Nucleus accumbens (tissue), 56 donors: ENCODE measurements at places on chromosomes 5 and 9.
A peak's percentile ranks its signal among the peaks of the same experiment; 100 is the strongest.

- no peak for DNase-seq
These were observed 111.2 kb downstream of the SV2C start for GRCh38 chr5:76194340-76194739.

- DNase-seq, result no peak
These were observed 53.1 kb downstream of the PDCD1LG2 start for GRCh38 chr9:5563417-5563815.

DNA sequence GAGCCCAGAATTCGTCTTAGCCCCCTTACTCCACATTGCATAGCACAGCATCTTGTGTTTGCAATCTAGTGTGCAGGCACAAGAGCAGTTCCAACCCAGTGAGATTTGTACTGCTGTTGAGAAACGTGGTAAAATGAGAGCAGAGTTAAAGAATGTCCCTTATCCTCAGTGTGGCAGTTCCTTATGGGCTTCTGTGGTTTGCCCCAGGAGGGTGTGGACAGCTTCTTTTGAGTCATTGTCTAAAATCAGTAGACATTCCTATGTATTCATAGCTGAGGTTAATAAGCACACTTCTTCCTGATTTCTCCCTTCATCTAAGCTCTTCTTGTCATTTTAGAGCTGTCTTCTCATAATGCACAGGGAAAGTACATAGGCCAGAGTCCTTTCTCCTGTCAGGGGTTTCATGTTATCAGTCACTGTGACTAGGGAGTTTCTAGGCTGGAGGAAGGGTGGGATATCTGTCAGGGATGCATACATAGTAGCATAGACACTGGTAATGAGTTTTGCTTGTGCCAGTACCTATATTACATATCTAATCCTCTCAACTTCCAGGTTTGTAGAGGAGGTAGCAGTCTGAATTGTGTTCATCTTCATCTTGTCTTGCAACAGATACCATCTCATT lies 2.0 kb upstream of the CAVIN4 start:
- DNase-seq, result no peak

DNA sequence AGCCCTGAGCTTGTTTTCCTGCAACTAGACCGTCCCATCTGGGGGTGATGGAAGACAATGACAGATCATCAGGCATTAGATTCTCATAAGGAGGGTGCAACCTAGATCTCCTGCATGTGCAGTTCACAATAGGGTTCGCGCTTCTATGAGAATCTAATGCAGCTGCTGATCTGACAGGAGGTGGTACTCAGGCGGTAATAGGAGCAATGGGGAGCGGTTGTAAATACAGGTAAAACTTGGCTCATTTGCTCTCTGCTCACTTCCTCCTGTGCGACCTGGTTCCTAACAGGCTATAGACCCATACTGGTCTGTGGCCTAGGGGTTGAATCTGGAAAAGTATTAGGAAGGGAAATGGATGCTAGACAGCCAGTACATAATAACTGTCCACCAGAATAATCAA lies 39.7 kb downstream of the PTTG1 start:
- DNase-seq, result no peak

GRCh38 chr5:111411301-111411700 lies 101.0 kb downstream of the STARD4 start:
- no peak for DNase-seq

- no peak for DNase-seq
These were observed 33.5 kb downstream of the LNPEP start for GRCh38 chr5:96969366-96969765.

- no peak for DNase-seq
These were observed 44.0 kb downstream of the TMOD1 start for GRCh38 chr9:97545486-97545885.

GRCh38 chr5:150024346-150024984 lies 23.9 kb downstream of the HMGXB3 start:
- DNase-seq, result no peak

- DNase-seq, result no peak
These were observed 2.1 kb downstream of the CERCAM start for GRCh38 chr9:128422783-128423150.

- no peak for DNase-seq
These were observed 132.3 kb downstream of the UNC13B start for GRCh38 chr9:35294066-35294465.

DNA sequence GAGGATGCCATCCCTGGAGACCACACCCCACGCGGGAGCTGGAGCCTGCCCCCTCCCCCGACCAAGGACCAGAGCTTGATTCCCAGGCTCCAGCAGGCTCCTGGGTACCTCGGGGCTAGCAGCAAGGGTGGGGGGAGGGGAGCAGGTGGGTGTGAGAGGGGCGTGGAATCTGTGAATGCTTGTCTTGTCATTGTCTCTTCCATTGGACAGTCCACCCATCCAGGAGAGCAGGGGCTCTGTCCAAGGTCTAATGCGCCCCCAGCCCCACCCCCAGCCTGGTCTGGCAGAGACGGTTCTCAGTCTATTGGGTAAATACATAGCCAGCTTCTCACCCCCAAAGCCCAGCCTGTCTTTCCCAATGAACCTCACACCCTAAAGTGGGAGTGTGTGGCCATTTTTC lies 22.8 kb downstream of the URM1 start:
- peak; percentile 78 for DNase-seq
